ENCODE measurements at places on chromosomes 16 and 17. TPM values are rescaled to one million over a fixed set of nuclear protein-coding genes. Genes with fewer than 3 reads are reported as not detected.

Gene GPR179
- not detected for total RNA-seq

Gene KRT9
- total RNA-seq = not detected

Gene ADAT1
- 43.5 TPM for total RNA-seq

Gene DNAH17
- total RNA-seq = 0.09 TPM

Gene BICDL2
- total RNA-seq = not detected

Gene NUTF2
- total RNA-seq = 133 TPM

Gene RCVRN
- total RNA-seq = not detected

Gene CTNS
- total RNA-seq = 12.4 TPM

Gene GPRC5C
- 0.09 TPM for total RNA-seq

Gene TP53TG3B
- not detected for total RNA-seq

Gene EFCAB5
- total RNA-seq = 0.28 TPM

Data from endothelial cell of coronary artery (primary cell).